ENCODE measurements at places on chromosomes 6 and 20. TPM values are rescaled to one million over a fixed set of nuclear protein-coding genes. Genes with fewer than 3 reads are reported as not detected.

The PCSK2 gene
- total RNA-seq = 12.5 TPM

The OOEP gene
- not detected for total RNA-seq

The SAMD10 gene
- 11.7 TPM for total RNA-seq

The ZKSCAN3 gene
- 4.8 TPM for total RNA-seq

The PIGT gene
- 64.4 TPM for total RNA-seq

The ADGRB3 gene
- 5.7 TPM for total RNA-seq

The PCK1 gene
- 0.63 TPM for total RNA-seq

All from esophagus muscularis mucosa (tissue), 4 donors.